ENCODE measurements at places on chromosomes 6 and 20.

DNA sequence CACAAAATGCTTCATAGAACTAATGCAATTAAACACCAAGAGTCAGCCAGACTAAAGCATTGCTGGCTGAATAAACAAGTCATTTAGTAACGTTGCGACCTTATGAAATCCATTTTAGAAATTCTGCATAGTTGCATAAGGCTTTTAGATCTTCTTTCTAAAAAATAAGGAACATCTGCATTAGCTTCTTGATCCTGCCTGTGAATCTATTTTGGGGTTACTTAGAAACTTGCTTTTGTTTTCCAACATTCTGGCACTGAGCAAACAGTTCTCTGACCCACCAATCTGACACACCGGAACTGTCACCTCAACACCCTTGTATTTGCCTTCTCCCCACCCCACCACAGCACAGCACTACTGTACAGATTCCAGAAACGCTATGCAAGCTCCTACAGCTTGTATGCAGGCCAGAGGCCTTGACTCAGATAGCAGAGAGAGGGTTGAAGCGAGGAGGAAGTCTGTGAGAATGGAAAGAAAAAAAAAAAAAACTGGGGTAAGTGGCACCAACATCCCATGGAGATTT is 55.0 kb downstream of the KIF13A start:
- no peaks in the 10 kb centered on the region for H3K27me3 ChIP-seq
- no peak overlapping the region for H3K4me3 ChIP-seq
- H3K36me3 ChIP-seq = no peaks in the 10 kb centered on the region
- H3K4me1 ChIP-seq = peaks cover 25% of the 10 kb centered on the region

GRCh38 chr6:11495565-11496145 is 41.9 kb upstream of the TMEM170B start:
- no peaks in the 10 kb centered on the region for H3K36me3 ChIP-seq
- H3K4me3 ChIP-seq = no peak overlapping the region
- no peak overlapping the region for H3K27ac ChIP-seq
- H3K27me3 ChIP-seq = no peaks in the 10 kb centered on the region
- no peaks in the 10 kb centered on the region for H3K4me1 ChIP-seq
- no peak for DNase-seq

DNA sequence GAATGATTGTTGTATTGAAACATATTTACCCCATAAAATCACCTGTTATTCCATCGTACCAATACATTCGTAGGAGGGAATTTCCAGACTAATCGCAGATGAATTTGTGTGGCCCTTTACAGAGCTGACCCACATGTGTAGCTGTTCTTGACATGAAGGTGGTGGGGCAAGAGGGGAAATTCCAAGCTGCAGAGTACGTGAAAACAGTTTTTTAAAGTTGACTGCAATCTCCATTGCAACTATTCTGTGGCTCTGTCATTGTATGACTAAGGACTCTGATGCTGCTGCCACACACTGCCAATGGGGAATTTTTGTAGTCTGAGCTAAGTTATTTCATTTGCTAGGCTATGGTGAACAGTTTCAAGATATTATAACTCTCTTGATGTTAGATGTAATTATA is 46.4 kb upstream of the ADTRP start:
- H3K27ac ChIP-seq = no peak overlapping the region
- no peak for DNase-seq
- H3K4me1 ChIP-seq = no peaks in the 10 kb centered on the region
- no peak overlapping the region for H3K4me3 ChIP-seq
- no peaks in the 10 kb centered on the region for H3K36me3 ChIP-seq

GRCh38 chr6:112251171-112251875 is 3.0 kb downstream of the LAMA4 start:
- peaks cover 8% of the 10 kb centered on the region for H3K4me1 ChIP-seq
- no peaks in the 10 kb centered on the region for H3K27me3 ChIP-seq
- peak overlapping the region; percentile 83 for H3K4me3 ChIP-seq
- DNase-seq = peak; percentile 54
- H3K36me3 ChIP-seq = no peaks in the 10 kb centered on the region

- peak overlapping the region; percentile 40 for H3K4me3 ChIP-seq
- no peaks in the 10 kb centered on the region for H3K36me3 ChIP-seq
- H3K27ac ChIP-seq = no peak overlapping the region
- H3K27me3 ChIP-seq = no peaks in the 10 kb centered on the region
- no peaks in the 10 kb centered on the region for H3K4me1 ChIP-seq
- peak; percentile 28 for DNase-seq
Measured at GRCh38 chr6:13924146-13924948, 405 bp upstream of the RNF182 start.

DNA sequence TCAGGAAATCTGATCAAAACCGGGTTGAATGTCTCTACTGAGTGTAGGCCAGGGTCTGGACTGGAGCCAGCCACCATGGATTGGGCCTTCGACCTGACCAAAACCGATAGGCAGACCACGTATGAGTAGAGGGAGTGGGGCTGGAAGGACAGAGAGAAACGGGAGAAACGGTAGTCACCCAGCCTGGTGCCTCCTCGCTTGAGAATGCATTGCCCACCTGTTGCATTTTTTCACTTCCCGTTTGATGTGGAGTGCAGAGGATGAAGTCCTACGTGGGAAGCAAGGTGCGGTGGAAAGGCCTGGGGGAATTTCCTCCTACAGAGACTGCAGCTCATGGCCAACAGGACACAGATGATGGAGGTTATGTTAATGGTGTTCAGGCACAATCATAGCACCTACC is 53.9 kb upstream of the ECI2 start:
- H3K27me3 ChIP-seq = no peaks in the 10 kb centered on the region
- H3K27ac ChIP-seq = no peak overlapping the region
- DNase-seq = no peak

- H3K27ac ChIP-seq = no peak overlapping the region
- no peaks in the 10 kb centered on the region for H3K4me1 ChIP-seq
- H3K36me3 ChIP-seq = no peaks in the 10 kb centered on the region
- no peak overlapping the region for H3K4me3 ChIP-seq
Measured at GRCh38 chr6:33114406-33114805, 38.6 kb downstream of the HLA-DPB1 start.

DNA sequence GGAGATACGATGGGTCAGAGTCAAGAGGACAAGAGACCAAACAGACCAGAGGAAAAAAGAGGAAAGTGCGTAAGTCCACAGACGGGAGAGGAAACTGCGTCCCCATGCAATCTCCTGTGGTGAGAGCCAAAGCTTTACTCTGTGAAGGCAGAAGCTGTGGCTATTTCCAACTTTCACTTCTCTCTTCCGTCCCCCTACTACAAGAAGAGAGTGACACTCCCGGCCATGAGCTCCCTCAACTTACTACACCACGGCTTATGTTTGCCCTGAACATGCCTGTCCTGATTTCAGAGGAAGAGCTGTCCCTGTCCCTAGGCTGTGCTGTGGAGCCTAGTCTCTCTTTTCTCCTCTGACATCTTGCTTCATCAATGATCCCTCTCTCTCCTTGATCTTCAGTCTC is 11.5 kb upstream of the SSR1 start:
- no peak for DNase-seq
- no peaks in the 10 kb centered on the region for H3K4me1 ChIP-seq
- no peak overlapping the region for H3K27ac ChIP-seq
- H3K36me3 ChIP-seq = no peaks in the 10 kb centered on the region
- no peak overlapping the region for H3K4me3 ChIP-seq

GRCh38 chr20:63031251-63032014 is 24.7 kb upstream of the BHLHE23 start:
- H3K4me1 ChIP-seq = no peaks in the 10 kb centered on the region
- no peak overlapping the region for H3K4me3 ChIP-seq

DNA sequence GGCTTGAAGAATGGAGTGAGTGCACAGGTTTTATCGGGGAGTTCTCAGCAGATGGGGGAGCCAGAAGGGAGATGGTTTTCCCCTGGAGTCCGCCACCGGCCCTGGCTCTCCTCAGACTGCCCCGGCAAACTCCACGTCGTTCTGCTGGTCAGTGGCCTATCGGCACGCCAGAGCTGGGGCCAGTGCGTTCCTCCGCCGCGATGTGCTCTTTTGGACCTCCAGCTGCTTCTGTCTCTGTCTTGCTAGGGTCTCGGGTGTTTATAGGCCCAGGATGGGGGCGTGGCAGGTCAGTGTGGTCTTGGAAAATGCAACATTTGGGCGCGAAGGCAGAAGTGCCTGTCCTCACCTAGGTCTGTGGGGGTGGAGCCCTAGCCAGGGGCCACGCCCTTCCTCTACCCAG is 53.0 kb upstream of the ADTRP start:
- no peaks in the 10 kb centered on the region for H3K4me1 ChIP-seq
- H3K27ac ChIP-seq = no peak overlapping the region
- H3K4me3 ChIP-seq = no peak overlapping the region
- no peaks in the 10 kb centered on the region for H3K27me3 ChIP-seq
- no peaks in the 10 kb centered on the region for H3K36me3 ChIP-seq
- no peak for DNase-seq

DNA sequence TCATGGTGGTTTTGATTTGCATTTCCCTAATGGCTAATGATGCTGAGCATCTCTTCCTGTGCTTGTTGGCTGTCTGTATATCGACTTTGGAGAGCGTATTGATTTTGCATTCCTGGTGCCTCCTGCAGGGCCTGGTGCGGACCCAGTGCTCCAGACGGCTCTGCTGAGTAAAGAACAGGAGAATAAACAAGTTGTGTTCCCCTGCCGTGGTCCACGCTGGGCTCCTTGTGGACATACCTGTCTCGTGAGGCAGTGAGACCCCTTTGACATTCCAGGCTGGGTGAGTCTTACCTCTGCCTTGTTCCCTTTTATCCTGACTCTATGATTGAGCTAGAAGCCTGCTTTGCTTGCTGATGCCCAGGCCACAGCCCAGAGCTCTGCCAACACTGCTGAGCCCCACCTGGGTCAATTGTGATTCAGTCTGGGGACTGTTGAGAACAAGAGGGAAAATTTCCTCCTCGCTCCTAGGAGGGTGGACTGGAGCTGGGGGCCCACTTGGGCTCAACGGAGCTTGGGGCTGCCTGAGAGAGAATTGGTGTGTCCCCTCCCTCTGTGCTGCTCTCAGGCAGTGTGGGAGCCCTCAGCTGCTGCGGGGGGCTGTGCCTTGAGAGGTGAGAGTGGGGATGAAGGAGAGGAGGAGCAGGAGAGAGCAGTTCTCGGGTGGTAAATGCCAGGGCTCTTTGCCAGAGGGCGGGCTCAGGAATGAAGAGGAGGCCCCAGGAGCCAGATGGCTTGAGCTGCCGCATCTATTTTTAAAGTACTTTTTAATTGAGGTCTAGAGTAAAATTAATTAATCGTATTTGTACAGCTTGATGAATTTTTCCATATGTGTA is 43.7 kb upstream of the PMEPA1 start:
- peaks cover 4% of the 10 kb centered on the region for H3K4me1 ChIP-seq
- no peaks in the 10 kb centered on the region for H3K27me3 ChIP-seq
- H3K4me3 ChIP-seq = no peak overlapping the region
- H3K27ac ChIP-seq = no peak overlapping the region
- no peak for DNase-seq
- H3K36me3 ChIP-seq = no peaks in the 10 kb centered on the region

GRCh38 chr6:68400396-68400795 is 234.7 kb upstream of the ADGRB3 start:
- no peaks in the 10 kb centered on the region for H3K36me3 ChIP-seq
- no peaks in the 10 kb centered on the region for H3K27me3 ChIP-seq
- no peaks in the 10 kb centered on the region for H3K4me1 ChIP-seq
- H3K4me3 ChIP-seq = no peak overlapping the region

DNA sequence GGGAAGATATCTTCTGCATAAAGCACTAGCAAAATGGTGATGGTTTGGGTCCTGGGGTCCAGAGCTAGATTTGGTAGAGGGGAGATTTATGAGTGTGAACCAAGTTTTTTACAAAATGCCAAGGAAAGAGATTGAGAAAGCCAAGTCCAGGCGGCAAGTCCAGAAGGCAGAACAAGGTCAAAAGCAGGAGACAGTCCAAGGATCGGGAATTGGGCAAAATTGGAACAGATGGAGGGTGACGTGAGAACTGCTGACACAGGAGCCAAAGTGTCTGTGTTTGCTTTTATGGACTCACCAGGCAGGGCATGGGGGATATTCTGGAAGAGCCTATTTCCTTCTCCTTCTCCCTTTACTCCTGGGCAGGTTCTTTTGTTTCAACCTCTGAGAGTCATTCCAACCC is 4.1 kb downstream of the NHLRC1 start:
- H3K4me1 ChIP-seq = peaks cover 3% of the 10 kb centered on the region
- no peak overlapping the region for H3K4me3 ChIP-seq

GRCh38 chr6:165825256-165825815 is 162.3 kb upstream of the PDE10A start:
- no peak for DNase-seq
- no peak overlapping the region for H3K27ac ChIP-seq
- H3K4me3 ChIP-seq = no peak overlapping the region
- H3K4me1 ChIP-seq = no peaks in the 10 kb centered on the region

DNA sequence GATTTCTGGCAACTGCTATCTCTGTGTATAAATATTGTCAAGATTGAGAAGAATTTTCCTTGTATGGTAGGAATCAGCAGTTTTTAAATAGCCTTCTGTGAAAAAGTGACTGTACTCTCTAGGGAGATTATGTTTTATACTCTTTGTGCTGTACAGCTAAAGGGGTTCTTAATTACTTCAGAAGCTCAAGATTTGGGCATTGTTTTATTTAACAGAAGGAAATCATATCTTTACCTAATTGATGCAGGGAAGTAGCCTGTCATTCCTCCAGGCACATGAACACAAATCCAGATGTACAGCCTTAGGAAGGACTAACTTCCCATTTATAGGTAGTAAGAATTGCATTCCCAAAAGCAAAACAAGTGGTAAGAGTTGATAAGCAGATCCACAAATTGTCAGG is 1.3 kb downstream of the CALHM5 start:
- peaks cover 3% of the 10 kb centered on the region for H3K4me1 ChIP-seq
- no peak for DNase-seq
- no peaks in the 10 kb centered on the region for H3K27me3 ChIP-seq

DNA sequence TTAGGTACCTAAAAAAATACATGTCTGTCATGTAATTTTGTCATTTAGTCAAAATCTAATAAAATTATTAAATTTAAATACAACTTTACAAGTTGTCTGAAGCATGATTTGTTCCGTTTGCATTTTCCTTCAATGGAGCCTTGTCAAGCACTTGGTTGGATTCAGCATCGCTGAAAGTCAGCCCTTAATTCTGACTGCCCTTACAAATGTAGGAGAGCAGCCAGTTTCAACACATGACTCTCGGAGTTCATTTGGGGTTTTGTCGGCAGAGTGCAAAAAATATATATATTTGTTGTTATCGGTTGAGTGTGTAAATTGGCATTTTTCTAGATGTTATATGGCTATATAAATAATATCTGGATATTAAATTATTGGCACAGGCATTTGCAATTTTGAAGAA is 180.6 kb downstream of the RPS12 start:
- no peaks in the 10 kb centered on the region for H3K4me1 ChIP-seq
- no peaks in the 10 kb centered on the region for H3K36me3 ChIP-seq
- H3K4me3 ChIP-seq = no peak overlapping the region
- no peak for DNase-seq

Data from ovary (tissue), 10 donors.